Stimulated activated CD8-positive, alpha-beta memory T cell treated with anti-CD3 and anti-CD28 coated beads, Interleukin-15, amount 100 ng/mL, for 48 hours (primary cell): ENCODE measurements at places on chromosomes 12 and 14.

- no peak for DNase-seq
Observed at GRCh38 chr12:32467959-32468863, 68.9 kb downstream of the FGD4 start.

DNA sequence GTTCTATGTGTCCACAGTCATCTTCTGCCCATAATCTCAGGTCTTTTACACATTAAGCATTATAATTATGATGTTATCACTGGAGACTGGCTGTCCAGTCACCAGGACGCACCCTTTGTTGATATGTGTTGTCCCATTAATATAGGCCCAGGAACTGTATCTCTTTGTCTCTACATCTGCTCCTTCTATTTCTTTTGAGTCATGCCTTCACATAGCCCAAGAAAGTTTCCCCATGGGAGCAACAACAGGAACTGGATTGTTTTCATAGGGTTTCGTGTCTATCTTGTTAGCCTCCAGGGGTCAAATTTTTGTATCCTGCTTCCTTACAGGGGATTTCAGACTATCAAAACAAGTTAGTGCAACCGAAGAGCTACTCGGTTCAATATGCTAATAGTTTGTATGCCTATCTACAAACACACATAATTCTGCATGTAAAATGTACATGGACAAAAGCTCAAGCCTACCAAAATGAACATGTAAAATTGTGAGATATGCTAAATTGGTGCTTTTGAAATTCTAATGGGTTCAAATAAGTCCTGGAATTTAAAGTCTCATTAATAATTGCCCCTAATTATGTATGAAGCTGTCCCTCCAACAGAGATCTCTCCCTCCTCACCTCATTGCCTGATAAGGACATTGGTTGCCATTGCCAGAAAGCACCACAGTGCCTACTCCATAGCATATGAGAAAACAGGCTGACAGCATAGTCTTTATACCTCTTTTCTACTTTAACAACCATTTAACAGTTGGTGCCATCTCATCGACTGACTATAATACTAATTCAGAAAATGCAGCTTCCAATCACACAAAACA, 99.8 kb upstream of the DIO2 start:
- DNase-seq: no peak

DNA sequence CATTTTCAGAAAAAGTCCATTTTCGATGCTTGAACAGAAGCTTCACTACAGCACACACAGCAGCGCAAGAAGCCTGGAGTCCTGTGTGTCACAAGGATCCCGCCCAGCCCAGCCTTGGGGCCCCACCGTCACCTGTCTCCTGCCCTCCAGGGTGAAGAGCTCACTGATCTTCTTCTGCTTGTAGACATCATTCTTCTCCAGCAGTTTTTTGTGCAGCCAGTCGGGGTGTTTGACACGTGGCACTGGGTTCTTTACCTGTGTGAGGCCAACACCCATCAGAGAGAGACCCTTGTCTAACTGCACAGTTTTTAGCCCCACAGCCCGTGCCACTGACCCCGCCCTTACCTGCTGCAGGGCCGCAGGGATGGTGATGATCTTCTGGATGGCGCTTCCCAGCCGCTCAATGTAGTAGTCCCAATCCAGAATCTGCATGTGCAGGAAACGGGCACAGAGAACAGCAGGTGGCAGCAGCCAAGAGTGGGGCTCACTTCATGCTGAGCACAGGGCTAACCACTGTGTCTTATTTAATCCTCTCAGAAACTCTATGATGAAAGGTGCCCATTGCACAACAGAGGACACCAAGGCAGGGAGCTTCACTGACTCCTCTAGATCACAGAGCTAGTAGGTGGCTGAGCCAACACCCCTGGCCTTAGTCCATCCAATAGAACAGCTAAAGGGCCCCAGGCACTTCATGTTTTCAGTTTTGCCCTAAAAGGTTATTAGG, 30.0 kb downstream of the POLE start:
- DNase-seq: no peak

DNA sequence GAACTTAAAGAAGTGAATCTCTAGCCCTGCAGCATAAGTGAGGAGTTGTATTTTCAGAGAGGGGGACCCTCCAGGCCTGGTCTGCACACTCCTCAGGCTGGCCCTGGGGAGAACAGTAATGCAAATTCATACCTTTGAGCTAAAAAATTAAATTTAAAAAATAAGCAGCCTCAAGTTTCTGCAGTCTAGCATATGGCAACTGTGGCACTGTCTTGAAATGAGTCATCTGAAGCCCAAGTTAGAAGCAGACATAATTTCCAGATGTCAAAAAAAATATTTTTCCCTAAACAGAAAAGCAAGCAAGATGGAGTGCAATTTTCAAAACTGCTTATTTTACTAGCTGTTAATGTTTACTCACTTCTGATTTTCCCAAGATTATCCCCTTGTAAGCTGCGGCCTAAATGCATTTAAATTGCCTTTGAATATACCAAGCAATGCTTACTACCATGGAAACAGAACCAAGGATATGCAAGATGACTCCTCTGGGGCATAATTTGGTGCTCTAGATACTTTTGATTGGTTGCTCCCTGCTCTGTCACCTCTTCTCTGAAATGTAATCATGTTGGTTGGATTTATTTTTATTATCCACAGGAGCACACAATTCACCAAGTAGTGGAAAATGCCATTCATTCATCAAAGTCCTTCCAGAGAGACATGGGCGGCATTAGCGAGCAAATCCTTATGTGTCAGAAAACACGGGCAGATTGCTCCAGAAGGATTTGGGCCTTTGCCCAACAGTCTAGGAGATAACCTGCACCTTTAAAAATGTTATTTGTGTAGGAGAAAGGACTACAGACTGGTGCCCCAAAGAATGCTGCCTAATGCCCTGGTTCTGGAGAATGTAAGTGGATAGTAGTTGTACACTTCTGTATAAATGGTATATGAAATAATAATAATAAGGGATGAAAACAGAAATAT, 25.0 kb upstream of the DHRS7 start:
- DNase-seq: no peak

GRCh38 chr14:50389668-50390441, 6.8 kb downstream of the CDKL1 start:
- no peak for DNase-seq

DNA sequence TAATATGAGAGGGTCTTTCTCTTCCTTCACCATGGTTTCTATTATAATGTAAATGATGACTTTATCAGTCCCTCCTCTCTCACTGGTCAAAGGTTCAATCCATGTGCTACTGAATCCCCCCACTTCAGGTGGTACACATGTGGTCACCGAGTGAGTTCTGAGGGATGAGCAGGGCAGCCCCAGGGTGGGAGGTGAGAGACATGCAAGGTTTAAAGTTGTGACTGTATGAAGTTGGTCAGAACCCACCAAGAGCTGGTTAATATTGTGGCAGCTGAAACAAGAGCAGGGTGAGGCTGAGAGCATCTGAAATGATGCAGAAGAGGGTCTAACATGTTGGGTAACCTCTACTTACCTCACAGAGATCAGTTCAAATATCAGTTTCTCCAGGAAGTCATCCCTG, 444.7 kb upstream of the FBXO33 start:
- DNase-seq: no peak

DNA sequence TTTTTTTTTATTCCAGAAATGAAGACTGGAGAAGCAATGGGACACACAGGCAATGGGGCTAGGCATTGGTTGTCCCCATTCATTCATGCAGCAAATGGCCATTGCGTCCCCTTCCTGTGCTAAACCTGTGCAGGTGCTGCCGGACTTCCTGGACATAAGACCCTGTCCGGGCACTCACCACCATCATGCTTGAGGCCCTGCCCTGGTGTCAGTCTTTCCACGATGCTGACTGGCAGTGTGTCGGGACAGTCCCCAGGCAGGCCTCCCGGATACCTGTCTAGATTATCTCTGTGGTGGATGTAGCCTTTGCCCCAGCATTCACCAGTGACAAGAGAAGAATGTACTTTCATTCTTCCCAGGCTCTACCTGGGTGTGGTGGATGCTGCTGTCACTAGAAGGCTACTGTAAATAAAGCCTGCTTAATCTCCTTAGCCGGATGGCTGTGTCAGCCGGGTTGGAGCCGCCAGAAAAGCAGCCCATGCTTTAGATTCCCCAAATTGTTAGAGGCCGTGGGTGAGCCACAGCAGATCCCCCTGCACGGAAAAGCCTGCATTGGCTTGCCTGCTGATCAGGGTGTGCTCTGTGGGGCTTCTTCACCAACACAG, 94.5 kb upstream of the PARP11 start:
- no peak for DNase-seq

DNA sequence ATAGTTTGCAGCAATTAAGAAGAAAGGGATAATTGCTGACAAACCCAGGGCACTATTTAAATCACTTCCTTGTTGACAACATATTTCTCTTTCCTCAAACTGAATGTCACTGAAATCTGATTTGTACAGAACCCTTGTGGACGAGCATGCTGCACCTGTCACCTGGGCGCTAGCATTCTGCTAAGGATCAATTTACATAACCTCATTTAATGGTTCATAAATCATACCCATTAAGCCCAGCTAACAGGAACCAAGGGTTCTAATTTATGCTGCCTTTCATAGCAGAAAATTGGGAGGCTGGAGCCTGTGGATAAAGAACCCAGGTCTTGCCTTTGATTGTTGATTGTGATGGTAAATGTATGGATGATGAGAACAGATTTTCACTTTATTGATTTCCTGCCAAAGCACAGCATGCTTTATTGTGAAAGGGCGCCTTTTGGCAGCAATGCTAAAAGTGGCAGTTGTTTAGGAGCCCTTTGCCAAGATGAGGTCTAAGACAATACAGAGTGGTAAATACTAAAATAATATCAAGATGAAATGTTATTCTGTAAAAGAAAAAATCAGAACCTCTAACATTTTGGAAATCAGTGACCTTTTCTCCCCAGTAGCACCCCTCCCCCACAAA, 95.4 kb downstream of the NKX2-1 start:
- DNase-seq: no peak

DNA sequence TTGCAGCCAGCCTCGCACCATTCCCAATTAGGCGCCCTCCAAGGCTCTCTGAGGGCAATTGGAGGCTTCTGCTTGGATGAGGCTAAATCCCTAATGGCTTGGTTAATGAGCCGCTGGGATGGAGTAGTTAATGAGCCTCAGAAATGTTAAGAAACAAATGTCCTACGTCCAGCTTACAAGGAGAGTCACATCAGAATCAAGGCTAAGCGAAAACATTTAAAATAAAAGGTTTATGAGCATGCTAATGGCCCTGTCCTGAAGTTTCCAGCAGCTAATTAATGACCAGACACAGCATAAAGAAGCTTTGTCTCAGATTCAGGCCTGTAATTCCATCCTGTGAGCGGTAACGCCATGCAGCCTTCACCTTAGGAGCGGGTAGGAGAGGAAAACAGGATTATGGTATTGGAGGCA, 200.7 kb upstream of the BCL2L14 start:
- DNase-seq: no peak

GRCh38 chr14:89422952-89423345, 5.9 kb upstream of the FOXN3 start:
- no peak for DNase-seq

DNA sequence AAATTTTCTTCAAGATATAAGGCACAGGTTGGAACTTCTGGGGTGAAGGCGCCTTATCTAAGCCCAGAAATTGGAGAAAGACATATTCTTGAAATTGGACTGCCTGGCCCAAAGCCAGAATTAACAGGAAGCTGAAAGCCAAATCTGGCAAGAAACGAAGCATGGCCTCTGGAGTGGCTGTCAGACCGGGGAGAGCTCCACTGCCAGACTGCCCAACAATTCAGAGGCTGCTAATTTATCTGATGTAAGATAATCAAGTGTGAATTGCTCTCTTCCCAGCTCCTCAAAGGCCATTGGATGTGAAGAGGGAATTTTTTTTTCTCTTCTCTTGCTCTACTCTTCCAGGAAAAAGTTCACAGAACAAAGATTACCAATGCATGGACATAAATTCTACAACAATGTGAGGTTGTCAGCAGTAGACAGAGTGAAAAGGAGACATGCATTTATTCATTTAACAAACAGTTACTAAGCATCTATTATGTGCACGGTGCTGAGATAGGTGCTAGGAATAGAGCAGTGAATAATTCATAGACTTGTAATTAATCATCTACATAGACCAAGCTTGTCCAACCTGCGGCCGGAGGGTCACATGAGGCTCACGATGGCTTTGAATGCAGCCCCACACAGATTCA, at the start of gene GDF3:
TSS of gene GDF3 (minus strand) at position 210 of the 632 bp plus-strand sequence. CDS start at position 163, 47 bp downstream.
- DNase-seq: no peak

DNA sequence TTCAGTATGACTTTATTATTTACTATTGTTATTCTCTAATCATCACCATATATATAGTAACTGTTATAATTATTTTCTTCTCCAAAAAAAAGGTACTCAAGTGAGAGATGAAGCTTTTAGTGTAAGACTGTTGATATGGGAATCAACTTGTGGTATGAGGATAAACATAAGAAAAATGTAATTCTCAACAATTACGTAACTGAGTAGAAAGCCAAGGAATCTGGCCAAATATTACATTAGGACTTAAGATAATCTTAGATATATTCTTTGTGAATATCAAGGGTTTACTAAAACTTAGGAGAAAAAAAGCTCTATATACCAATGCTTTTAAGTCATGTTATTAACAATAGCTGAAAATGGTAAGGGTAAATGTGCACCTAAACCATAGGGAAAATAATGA, 13.3 kb downstream of the SENP1 start:
- no peak for DNase-seq

DNA sequence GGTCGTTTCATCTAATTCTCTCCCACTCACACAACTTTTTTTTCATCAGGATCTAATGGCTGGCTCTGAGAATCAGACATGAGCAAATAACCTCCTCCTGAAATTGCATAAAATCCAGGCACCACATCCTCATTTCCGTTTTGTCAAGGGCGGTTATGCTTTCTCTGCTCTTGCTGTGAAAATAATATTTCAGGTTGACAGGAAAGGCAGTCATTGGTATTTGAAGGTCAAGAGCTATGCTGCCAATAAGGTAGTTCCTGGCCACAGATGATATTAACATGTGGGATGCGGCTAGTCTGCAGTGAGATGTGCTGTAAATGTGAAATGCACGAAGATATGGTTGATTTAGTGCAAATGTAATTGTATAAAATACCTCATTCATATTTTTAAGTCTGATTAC, 870.2 kb upstream of the TMEM132C start:
- no peak for DNase-seq
